ENCODE measurements at places on chromosomes 2 and 18.

GRCh38 chr18:76837071-76837470 is 14.7 kb downstream of the ZNF236 start:
- DNase-seq, result no peak

DNA sequence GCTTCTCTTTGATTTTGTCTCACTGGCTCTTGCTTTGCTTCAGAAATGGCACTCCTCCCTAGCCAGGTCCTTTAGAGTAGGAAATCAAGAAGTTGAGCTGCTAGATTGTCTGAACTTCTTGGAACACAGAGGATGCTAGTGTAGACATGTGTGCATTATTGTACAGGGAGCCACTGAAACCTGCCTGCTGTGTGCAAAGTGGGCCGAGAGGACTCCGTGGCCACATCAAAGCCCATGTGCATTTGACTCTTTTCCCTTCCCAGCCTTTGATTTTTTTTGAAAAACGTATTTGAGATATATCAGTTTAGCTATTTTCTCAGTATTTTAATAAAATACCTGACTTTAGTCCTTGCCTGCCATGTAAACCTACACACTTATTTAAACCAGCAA is 83.1 kb downstream of the TMEM247 start:
- DNase-seq, result no peak

- no peak for DNase-seq
Observed at GRCh38 chr2:191857259-191857805, 10.4 kb upstream of the CAVIN2 start.

GRCh38 chr2:195636890-195637289 is 20.1 kb upstream of the SLC39A10 start:
- no peak for DNase-seq

GRCh38 chr2:17793296-17793695 is 23.0 kb upstream of the MSGN1 start:
- DNase-seq, result no peak

GRCh38 chr2:60628026-60628425 is 74.6 kb upstream of the BCL11A start:
- no peak for DNase-seq

- no peak for DNase-seq
Observed at GRCh38 chr2:219274361-219274921, 4.7 kb upstream of the DNAJB2 start.

- DNase-seq, result peak; percentile 63
Observed at GRCh38 chr2:16773080-16773713, 107.6 kb upstream of the CYRIA start.

- DNase-seq, result no peak
Observed at GRCh38 chr2:207216457-207216856, 50.7 kb upstream of the KLF7 start.

DNA sequence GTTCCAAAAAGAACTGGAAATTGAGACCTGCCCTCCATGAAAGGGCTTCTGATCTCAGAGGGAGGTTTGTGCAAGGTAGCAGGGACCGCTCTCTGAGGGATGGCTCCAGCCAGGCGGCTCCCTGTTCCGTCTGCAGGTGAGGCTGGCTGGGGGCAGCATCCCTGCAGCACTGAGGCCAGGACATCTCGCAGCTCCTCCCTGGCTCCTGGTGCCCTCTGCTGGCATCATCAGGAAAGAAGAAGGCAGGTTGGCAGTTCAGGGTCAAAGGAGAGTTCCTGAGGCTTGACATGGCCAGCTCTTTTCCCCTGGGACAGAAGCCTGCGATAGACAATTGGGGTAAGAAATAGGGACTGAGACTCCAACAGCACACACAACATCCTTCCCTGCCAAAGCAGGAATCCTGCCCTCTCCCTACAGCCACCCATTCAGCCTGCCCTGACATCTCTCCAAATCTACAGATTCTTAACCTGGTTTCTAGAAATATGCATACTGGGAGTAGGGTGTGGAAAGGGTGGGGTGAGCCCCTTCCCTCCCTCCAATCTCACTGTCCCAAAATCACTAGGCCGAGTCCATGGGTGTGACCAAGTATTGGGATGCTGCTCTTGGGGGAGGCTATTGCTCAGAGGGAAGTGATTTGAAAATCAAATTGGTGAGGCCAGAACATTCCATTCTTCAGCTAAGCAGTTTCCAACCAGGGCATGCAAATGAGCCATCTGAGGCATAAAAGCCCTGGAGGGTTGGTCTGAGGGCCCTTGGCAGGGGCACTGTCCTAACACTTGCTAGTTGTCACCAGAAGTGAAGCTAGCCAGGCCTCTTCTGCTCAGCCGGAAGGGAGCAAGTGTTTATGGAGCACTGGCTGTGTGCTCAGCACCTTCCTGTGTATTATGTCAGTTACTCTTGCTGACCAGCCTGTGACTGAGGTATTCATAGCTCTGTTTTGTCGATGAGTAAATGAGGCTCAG is 185.4 kb downstream of the TFCP2L1 start:
- DNase-seq, result peak; percentile 33

DNA sequence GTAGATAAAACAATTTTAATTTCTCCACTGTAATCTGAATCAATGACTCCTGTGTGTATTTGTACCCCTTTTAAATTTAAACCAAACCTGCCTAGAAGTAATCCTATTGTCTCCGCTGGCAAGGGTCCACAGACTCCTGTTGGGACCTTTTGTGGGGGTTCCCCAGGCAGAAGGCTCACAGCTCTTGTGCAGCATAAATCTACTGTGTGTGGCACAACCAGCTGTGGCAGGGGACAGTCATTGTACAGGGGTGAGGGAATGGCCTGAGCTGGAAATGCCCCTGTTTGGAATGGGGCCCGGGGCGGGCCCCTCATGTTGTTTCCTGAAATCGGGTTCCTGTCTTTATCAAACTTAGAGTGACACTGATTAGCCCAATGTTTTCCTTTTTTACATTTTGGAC is 318.2 kb upstream of the FAM98A start:
- DNase-seq, result no peak

GRCh38 chr2:182904844-182905243 is 38.4 kb upstream of the FRZB start:
- no peak for DNase-seq

- DNase-seq, result no peak
Observed at GRCh38 chr18:69885841-69886531, 61.7 kb downstream of the CD226 start.

DNA sequence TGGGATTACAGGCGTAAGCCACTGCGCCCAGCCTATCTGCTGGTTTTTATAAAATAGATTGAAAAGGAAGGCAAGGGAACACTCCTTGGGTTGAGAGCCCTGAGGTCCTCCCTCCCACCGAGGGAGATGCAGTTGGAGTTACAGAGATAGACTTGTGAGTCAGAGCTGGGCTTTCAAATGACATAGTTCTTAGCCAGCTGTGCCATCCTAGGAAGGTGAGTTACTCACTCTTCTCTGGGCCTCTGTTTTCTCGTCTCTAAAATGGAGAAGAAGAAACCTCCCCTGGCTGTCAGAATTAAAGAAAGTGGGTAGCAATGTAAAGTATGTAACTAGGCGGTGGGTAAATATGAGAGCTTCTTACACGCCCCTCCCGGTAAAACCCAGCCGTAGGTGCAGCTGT is 2.4 kb downstream of the LRRFIP1 start:
- DNase-seq, result no peak

- no peak for DNase-seq
Observed at GRCh38 chr2:240643093-240643810, 18.0 kb downstream of the GPR35 start.

GRCh38 chr2:46650556-46651001 is 171.2 kb downstream of the TMEM247 start:
- peak; percentile 58 for DNase-seq

DNA sequence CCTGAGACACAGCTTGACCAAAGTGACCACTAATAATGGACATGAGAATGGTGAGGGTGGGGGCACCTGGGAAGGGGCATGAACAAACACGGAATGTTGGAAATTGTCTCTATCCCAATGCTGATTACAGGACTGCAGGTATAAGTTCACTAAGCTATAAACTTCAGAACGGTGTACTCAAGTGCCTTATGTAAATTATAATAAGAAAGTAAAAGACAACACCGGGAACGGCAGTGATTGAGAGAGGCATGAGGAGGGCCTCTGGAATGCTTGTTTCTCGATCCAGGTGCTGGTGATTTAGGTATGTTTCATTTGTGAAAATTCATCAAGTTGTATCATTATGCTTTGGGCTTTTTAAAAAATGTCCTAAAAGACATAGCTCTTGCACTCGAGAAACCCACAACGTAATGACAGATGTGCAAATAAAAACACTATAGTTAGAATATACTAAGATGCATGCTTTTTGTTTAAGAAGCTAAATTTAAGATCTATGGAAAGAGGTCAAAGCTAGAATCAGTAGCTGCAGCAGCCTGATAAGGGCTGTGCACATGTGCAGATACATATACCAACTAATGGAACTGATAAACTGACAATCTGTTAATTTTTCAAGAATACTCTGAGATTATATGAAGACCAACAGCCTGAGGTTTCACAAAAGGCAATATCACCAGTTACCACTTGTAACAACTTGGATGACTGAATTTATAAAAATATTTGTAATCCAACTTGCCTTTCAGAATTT is 7.6 kb downstream of the HIBCH start:
- no peak for DNase-seq

DNA sequence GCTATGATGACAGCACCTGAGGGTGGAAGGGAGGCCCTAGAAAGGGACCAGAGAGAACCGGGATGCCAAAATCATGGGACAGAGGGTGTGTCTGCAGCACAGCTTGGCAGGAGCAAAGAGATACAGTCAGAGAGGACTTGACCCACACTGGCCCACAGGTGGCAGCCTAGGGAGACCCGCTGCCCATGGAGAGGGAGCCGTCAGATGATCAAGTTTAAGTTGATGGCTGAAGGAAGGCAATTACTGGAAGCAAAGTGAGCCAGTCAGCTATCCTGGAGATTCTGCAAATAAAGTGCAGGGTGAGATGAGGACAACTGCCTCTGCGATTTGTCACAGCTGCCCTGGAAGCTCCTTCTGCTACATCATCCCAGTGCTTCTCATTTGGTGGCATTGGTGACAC is 74.0 kb downstream of the CMPK2 start:
- no peak for DNase-seq

DNA sequence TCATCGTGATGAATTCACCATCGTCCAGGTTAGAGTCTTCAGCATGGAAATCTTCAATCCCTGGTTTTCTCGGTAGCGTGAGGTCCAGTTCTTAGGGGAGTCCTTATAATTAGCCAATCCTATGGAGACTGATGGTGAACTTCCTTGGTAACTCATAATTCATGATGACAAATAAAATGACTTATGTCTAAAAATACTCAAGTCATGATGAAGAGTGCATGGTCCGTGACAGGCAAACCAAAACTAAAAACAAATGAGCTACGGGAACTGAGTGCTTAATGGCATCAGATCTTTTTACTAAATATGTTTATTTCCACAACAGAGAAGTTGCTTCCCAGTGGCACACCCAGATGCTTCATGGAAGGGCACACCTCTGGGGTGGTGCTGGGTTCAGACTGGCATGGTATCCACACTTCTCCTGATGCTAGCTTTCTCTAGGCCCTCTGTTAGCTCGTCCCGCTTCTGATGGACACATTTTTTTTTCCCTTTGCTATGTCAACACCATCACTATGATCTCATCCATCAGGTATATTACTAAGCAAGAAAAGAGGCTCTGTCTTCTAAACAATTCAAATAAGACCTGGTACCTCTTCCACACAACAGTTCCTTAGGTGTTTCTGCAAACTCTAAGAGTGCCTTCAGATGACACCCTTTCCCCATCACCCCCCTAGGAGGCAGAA is 92.8 kb upstream of the NEDD4L start:
- no peak for DNase-seq

GRCh38 chr2:160054984-160055725 is 7.3 kb downstream of the PLA2R1 start:
- DNase-seq, result no peak

GRCh38 chr2:65411056-65411795 is 21.2 kb downstream of the SPRED2 start:
- no peak for DNase-seq

DNA sequence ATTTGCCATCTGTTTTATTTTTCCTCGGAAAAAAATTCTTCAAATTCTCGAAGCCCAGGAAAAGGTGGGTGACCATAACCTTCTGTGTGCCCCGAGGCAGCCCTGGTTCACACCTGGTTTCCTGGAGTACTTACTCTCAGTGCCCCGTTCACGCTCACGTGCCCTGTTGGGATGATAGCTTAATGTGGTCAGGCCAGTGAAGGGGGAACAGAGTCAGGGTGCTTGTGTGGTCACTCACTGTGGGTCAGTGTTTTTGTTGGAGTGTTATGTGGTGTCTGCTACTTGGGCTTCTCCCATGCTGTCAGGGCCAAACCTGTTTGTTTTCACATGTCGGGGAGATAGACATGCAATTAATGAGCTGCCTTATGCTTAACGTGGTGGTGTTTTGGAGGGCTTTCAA is 78.1 kb downstream of the MAP4K4 start:
- DNase-seq, result no peak

GRCh38 chr18:44724105-44724778 is 43.6 kb downstream of the SETBP1 start:
- no peak for DNase-seq

DNA sequence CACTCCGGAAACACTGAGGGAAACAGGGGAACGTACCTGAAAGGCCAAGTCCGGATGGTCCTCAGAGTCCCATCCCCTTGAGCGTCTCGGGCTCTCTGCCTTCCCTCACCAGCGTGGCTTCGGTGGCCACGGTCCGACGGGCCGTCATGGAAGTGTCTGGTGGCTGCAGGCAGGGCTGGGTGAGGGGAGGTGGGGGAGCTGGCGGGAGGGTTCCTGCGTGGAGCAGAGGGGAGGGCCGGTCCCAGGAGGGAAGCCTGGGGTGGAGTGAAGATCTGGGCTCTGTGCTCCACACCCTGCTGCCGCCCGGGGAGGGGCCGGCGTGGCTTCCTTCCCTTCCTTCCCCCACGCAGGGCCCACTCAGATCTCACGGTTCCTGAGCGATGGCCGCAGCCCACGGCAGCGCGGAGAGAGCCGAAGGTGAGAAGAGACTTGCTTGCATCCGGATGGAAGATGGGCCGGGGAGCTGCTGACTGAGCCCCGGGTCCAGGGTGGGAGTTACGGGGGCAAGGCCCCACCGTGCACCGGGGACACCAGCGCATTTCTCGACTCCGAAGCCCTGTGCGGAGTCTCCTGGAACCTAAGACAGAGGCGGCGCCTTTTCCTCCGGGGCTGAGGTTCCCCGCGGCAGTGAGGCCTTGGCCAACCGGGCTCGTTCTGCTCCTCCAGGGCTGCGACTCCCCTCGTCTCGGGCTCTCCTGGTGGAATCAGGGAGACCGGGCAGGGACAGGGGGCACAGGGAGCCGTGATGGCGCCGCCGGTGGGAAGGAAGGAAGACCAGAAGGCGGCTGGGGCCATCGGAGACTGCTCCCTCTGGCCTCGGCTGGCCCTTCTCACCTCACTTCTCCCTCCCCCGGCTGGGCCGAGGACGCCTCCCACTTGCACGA is 49.1 kb downstream of the KCNF1 start:
- no peak for DNase-seq
